ENCODE measurements at places on chromosomes 3 and 15.

GRCh38 chr3:15955968-15956367 lies 158.2 kb upstream of the ANKRD28 start:
- no peak for DNase-seq

DNA sequence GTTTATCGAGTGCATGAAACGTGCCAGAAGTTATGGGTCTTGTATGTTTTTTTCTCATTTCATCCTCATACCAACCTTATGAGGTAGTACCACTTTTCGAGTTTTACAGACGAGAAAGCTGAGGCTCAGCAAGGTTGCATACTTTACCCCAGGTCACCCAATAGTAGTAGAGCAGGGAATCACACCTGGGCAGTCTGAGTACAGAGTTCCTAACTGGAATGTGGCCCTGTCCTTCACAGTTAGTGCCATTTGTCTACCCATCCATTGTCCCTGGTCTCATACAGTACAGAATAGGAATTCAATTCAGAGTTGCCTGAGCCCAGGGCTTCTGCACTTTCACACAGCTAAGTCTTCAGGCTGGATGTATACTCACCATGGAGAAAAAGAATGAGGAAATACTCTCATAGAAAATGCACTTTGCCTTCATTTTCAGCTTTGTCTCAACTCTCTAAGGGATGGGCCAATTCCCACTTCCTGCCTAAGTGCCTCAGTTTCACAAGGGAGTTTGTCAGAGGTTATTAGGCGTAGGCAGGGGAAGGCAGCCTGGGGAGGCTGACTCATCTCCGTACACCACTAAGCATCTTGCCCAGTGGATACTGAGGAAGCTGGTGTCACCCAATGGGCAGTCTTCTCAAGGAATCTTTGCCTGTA lies 93.2 kb downstream of the TMEM212 start:
- no peak for DNase-seq

DNA sequence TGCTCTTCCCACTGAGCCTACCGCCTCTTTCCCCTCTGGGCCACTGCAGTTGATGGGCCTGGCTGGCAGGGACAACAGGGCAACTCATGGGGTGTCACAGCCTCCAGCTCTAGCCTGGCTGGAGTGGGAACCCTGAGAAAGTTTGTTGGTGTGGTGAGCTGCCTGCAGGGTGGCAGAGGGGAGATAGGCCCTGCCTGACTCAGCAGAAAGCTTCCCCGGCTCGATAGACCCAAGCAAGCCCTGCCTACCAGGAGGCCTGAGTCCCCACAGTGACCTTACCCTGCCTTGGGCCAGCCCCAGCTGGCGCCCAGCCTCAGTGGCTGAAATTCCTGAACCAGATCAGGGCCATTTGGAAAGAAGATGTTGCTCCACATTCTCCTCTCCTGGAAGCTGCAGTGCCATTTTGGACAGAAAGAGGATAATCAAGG lies 29.4 kb downstream of the ABTB1 start:
- DNase-seq, result no peak

GRCh38 chr3:148214705-148215104 lies 483.0 kb upstream of the AGTR1 start:
- no peak for DNase-seq

GRCh38 chr3:55423782-55424181 lies 63.3 kb downstream of the WNT5A start:
- no peak for DNase-seq

- DNase-seq, result no peak
Observed at GRCh38 chr3:157061265-157061664, 98.7 kb downstream of the CCNL1 start.

All from NCI-H2029 treated with DMSO at 0.1 percent for 48 hours (cell line).